ENCODE measurements at places on chromosomes 7 and 10.

DNA sequence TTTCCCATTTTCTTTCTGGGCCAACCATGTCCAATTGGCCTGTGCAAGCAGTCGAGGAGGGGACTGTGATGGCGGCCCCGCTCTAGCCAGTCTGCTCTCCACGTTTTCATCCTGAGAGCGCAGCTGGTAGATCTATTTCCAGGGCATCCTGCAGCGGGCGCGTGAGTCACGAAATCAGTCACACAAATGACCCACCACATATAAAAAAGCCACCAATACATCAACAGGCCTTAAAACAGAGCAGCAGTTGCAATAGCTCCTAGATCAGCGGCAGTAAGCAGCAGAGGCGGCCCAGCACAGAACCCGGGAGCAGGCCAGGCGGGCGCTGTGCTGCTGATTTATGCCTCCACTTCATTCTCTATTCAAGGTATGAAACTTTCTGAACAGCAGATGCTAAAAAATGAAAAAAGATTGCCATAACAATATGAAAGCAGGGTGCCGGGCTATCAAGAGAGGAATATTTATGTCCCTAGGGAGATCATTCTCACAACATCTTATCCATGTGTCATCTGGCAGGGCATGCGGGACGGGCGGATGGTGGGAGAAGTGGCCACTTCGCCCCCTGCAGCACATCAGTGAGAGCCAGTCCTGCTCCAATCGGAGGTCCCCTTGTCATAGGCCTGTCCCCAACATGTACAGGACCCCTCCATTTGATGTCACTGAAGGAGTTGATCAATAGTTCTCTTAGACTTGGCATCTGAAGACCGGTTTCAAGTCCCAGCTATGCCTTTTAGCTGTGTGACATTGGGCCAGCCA is 98.0 kb upstream of the GPR26 start:
- DNase-seq: no peak

- DNase-seq: no peak
Observed at GRCh38 chr7:114886241-114886640, 35.7 kb upstream of the MDFIC start.

- DNase-seq: no peak
Observed at GRCh38 chr7:27312820-27313219, 70.2 kb downstream of the EVX1 start.

DNA sequence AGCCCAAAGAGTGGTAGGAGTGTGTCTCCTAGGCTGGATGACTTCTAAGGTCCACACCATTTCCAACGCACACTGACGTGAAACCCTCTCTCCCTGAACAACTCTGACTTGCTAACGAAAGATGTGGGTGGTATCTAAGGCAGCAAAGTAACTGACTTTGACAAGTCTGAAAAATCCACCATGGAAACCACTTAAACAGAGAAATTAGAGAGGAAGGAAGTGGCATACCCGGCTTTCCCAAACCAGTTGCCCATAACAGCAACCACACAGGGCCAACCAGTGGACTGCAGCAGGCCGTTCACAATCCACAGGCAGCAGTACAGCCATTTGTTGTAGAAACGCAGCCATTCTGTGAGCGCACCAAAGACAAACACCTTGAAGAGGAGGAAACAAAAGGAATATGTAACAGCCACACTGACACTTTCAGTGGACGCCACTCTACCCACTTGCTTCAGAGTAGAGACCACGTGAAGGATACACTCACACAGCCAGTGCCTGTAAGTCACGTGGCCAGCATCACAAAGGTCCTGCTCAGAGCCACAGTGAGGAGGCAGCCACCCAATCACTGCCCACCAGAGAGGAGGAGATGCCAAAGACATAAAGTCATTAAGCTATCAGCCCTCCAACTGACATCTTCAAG is 39.8 kb downstream of the SLC37A3 start:
- DNase-seq: no peak

GRCh38 chr7:116521046-116521664 is 3.7 kb upstream of the CAV1 start:
- no peak for DNase-seq

- DNase-seq: no peak
Observed at GRCh38 chr7:24740871-24741270, 16.4 kb downstream of the GSDME start.

GRCh38 chr7:26699766-26700165 is 164.6 kb downstream of the SKAP2 start:
- DNase-seq: no peak

GRCh38 chr7:157874870-157875229 is 538.0 kb downstream of the DNAJB6 start:
- no peak for DNase-seq

- no peak for DNase-seq
Observed at GRCh38 chr10:15609246-15609645, 110.5 kb downstream of the ITGA8 start.

GRCh38 chr10:108749042-108749441 is 1174.3 kb downstream of the XPNPEP1 start:
- DNase-seq: no peak

DNA sequence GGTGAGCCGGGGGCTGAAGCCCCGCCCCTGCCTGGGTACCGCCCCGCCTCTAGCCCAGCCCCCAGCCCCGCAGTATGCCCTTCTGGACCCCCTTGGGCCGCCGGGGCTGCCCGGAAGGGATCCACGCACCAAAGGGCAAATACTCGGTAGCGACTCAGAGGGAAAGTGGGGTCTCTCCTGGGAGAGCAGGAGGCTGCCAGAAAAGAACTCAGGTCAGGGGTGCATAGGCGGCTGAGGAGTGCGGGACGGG is 796 bp downstream of the FBXL15 start:
- DNase-seq: no peak
